ENCODE measurements at places on chromosomes 16 and 17.

DNA sequence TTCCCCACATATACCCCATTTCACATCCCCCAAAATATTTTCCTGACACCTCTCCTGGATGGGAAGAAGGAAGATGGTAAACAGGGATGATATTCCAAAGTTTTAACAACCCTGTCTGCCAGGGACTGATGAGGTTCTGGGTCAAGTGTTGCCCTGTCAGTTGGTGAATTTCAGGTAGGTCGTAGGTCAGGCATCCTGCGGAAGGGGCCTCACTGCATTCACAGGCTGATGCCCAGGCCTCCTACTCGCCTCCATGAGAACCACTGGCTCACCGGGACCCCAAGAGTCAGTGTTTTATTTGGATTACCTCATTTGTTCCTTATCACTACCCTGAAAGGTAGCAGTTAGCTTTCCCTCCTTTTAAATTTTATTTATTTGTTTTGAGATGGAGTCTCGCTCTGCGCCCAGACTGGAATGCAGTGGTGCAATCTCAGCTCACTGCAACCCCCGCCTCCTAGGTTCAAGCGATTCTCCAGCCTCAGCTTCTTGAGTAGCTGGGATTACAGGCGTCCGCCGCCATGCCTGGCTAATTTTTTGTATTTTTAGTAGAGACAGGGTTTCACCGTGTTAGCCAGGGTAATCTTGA lies 10.5 kb downstream of the ZBTB4 start:
- DNase-seq, result no peak

- no peak for DNase-seq
Measured at GRCh38 chr17:13346592-13346991, 255.1 kb downstream of the HS3ST3A1 start.

- DNase-seq, result no peak
Measured at GRCh38 chr17:34665150-34665806, 85.9 kb downstream of the TMEM132E start.

DNA sequence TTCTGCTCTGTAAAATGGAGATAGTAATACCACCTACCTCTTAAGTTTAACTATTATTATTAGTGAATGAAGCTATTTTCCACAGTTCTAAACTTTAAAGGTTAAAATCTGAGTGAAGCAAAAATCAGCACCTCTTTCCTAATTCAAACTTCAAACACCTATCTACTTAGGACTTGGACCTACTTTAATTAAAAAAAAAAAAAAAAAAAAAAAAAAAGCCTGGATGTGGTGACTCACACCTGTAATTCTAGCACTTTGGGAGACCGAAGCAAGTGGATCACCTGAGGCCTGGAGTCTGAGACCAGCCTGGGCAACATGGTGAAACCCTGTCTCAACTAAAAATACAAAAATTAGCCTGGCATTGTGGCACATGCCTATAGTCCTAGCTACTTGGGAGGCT lies 5.0 kb upstream of the KANSL1 start:
- DNase-seq, result no peak

DNA sequence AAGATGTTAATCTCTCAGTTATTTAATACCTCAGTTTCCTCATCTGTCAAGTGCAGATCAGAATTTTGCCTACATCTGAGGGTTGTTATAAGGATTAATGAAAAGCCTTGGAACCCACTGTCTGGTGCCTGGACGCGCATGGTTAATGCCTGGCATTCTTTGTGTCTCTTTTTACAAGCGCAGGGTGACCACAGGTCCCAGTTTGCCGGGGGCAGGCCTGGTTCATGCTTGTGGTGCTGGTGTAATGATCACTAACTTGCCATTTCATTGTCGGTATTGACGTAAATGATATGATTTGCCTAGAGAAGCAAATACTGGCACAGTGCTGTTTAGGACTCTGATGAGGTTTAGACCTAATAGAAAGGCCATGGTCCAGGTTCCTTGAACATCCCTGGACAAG lies 23.1 kb downstream of the MRC2 start:
- DNase-seq, result no peak

- DNase-seq, result no peak
Measured at GRCh38 chr17:63944736-63945499, 12.8 kb upstream of the CD79B start.

DNA sequence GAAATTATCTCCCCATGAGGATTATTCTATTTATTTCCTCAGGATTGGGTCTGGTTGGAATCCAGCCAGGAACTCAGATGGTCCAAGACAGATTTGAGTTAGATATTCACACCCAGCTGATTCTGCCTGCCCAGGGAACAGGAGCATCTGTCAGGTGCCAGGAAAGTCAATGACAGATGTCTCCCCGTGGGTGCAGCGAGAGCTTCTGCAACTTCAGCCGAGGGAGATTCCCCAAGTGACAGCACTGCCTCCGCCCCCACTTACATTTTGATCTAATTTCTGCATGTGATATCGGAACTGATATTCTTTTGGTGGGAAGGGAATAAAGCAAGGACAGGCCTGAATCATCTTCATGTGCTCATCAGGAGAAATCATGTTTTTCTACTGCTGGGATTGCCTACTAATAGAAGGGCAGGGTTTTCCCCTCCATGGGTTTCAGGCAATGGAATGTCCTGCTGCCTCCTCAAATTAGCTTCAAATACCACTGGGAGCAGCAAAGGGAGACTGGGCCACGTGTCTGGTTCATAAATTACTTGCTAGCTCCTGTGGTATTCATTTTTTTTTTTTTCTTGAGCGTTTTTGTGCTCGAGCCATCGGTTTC lies 15.7 kb upstream of the DHX8 start:
- no peak for DNase-seq

DNA sequence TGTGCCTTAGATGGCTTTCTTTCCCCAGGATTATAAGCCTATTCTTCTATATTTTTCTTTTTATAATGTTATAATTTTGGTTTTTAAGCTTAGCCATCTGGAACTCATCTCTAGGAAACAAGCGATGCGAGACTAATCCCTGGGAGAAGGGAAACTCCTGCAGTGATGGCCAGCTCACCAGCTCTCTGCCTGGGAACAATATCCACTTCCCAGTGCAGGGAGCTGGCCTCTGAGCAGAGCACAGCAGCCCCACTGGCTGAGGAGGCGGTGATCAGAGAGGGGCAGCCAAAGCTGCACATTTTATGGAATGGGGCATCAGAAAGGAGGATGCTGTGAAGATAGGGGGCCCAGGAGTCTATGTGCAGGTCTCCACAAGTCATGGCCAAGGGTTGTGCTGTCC lies 183.3 kb downstream of the LGALS9B start:
- DNase-seq, result no peak

DNA sequence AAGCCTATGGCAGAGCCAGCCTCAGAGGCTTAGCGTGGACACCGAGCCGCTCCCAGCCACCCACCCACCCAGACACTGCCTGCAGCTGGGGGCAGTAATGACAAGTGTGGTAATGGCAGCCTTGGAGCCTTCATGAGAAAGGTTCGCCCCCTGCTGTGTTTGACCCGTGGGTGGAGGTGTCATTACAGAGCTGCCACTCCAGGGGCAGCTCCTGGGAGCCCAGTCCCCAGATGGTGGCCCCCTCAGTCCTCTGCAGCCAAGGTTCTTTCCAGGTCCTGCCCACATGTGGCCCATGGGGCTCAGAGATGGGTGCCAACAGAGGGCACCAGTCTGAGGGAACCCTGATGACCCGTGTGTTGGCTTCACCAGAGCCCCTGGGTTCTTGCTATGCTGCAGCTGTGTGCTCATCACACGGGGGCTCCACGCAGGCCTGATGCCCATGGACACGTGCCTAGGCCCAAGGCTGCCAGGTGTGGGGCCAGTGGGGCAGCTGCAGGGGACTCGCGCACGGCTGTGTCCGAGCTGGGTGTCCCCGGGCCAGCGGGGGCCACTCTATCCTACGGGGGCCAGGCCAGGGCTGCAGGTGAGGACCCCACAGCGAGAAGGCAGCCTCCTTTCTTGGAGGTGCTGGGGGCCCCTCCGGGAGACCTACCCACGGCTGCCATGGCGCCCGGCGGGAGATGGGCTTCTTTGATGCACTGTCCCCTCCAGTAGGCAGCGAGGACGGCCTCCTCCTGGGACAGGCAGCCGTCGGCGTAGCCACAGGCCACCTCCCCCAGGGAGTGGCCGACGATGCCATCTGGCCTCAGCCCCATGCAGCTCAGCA lies 8.1 kb downstream of the FASN start:
- no peak for DNase-seq

GRCh38 chr17:6095501-6095900 lies 25.3 kb downstream of the WSCD1 start:
- DNase-seq, result no peak

DNA sequence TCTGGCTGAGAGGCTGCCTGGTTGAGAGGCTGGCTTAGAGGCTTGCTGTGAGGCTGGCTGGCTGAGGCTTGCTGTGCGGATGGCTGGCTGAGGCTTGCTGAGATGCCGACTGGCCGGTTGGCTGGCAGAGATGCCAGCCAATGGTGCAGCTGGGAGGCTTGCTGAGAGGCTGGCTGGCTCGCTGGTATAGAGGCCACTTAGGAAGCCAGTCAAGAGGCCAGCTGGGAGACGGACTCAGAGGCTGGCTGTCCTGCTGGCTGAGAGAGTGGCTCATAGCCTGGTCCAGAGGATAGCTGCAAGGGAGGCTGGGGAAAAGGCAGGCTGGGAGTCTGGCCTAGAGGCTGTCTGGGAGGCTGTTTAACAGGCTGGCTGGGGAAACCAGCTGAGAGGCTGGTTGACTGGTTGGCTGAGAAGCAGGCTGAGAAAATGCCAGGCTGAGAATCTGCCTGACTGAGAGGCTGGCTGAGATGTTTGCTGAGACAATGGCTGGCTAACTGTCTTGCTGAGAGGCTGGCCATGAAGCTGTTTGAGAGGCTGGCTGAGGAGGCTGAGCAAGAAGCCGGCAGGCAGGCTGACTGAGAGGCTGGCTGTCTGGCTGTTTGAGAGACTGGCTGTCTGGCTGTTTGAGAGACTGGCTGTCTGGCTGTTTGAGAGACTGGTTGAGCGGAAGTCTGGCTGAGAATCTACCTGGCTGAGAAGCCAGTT lies 37.5 kb upstream of the ACSM2B start:
- DNase-seq, result no peak

GRCh38 chr16:49482690-49483089 lies 109.1 kb downstream of the C16orf78 start:
- DNase-seq, result no peak

- no peak for DNase-seq
Measured at GRCh38 chr16:23131036-23131435, 18.2 kb downstream of the USP31 start.

- no peak for DNase-seq
Measured at GRCh38 chr16:84553873-84554399, 49.5 kb upstream of the MEAK7 start.

DNA sequence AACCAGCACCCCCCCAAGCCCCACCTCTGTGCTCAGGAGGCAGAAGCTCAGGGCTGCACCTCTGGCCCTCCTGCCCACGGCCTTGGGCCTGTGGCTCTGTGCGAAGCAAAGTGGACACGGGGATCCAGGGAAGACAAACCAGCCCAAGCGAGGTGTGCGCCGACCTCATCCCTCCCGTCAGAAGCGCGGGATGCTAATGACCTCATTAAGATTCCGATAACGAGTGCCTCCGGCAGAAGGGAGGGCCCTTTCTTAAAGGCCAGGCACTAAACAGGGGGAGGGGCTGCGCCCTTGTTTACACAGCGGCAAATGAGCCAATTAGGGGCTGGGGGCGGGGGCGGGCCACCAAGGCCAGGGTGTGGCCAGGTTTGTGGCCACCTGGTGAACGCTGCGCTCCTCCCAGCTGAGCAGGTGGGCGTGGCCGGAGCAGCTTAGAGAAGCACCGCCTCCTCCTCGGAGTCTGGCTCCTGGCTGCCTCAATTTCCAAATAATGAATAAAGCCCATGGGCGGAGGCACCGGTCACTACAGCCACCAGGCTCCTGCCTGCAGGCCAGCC lies 3.2 kb downstream of the CBX4 start:
- no peak for DNase-seq

DNA sequence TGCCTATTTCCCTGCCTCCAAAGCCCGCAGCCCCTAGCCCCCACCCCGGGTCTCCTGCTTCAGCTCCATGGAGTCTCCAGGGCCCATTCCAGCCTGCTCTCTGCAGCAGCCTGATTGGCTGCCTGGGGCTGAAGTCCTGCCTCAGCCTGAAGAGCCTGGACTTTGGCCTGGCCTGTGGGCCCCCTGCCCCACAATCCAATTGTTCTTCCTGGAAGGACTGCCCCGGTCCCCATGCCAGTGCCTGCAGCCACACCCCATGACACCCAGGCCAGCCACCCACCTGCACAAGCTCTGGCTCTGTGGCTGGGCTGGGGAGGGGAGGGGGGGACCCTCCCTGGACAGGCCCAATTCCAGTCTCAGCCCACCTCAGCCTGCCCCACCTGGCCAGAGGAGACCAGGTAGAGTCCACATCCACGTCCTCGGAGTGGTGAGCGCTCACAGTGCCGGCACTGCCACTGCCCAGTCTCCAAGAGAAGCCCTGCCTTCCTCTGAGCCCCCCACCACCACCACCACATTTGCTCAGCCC lies 12.3 kb downstream of the ENPP7 start:
- no peak for DNase-seq
